Nasal cavity respiratory epithelium epithelial cell of viscerocranial mucosa (primary cell): ENCODE measurements at places on chromosomes 1 and 21. TPM values are rescaled to one million over a fixed set of nuclear protein-coding genes. Genes with fewer than 3 reads are reported as not detected.

The GPR3 gene
- total RNA-seq: under 0.01 TPM in 2 replicates

The GUCA2A gene
- not detected in 2 replicates for total RNA-seq

The LINGO4 gene
- total RNA-seq: not detected in 2 replicates

The LCE6A gene
- total RNA-seq: not detected in 2 replicates

The SYTL1 gene
- total RNA-seq: 40.3 and 78.8 TPM in 2 replicates

The RNU1-1 gene
- total RNA-seq: under 0.01 TPM in 2 replicates

The MARK1 gene
- 10.3 and 25.3 TPM in 2 replicates for total RNA-seq
